AG08396 (cell line): ENCODE measurements at places on chromosomes 11 and 22.

DNA sequence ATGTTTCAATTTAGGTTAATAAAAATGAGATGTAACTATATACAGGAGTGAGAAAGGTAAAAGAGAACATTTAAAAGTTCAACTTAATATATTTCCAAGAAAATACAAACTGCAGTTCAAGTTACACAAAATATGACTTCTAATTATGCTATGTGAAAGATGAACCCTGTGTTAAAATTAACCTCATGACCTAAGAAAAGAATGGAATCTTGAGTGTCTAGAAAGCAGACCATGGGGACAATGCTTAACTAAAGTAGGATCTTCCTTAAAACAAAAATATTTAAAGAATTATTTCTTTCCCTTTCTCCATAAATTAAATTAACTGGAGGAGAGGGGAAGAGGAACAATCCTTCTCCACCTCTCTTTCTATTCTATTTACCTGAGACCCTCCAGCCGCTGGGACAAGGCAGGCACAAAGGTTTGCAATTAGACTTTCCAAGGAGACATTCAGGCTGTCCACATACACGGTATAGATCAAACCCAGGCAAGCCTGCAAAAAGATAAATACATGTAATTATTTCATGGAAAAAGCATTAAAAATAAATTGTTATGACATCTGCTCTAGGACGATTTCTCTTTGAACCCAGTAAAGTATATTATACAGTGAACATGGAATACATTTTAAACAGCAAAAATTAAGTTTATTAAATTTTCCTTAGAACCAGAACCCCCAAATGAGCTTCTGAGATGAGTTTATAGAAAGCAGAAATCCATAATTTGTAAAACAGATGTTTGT lies 264.5 kb downstream of the SBF2 start:
- no peak for DNase-seq

GRCh38 chr11:130211781-130212401 lies 52.3 kb downstream of the ST14 start:
- peak; percentile 5 for DNase-seq

DNA sequence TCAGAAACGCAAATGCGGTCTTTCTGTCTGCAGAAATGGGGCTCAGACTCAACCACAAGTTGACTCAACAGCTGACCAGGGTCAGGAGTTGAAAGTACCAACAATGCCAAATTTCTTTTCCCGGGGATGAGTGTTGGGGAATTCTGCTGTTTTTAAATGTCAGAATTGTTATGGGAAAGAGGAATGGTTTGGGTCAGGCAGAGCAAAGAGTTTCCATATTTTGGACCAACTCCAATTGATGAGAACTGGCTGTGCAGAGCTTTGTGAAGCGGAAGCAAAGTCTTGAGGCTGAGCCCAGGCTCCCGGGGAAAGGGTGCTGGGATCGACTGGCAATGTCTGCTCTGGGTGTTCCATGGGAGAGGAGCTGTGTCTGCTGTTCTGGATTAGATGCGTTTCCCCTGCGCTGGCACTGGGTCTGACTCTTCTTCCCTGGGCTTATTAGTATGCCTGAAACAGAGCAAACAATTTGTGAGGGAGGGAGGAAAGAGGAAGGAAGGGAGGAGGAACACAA lies 36.2 kb downstream of the TXN2 start:
- peak; percentile 79 for DNase-seq

- DNase-seq, result no peak
Observed at GRCh38 chr11:5933116-5933515, 8.9 kb upstream of the OR56A3 start.

GRCh38 chr11:126519764-126520734 lies 164.6 kb downstream of the ST3GAL4 start:
- no peak for DNase-seq

- peak; percentile 18 for DNase-seq
Observed at GRCh38 chr22:22720201-22720723, 75.8 kb downstream of the GGTLC2 start.
